Peyer's patch (tissue), 4 donors: ENCODE measurements at places on chromosomes 12 and 14. TPM values are rescaled to one million over a fixed set of nuclear protein-coding genes. Genes with fewer than 3 reads are reported as not detected.

GPRC5A gene
- total RNA-seq: 99.1 TPM

SLC16A7 gene
- total RNA-seq: 5.0 TPM

ACRBP gene
- total RNA-seq: 12.1 TPM

WNT1 gene
- total RNA-seq: not detected

FAM177A1 gene
- total RNA-seq: 60.8 TPM

SLC17A8 gene
- 61.9 TPM for total RNA-seq

APOLD1 gene
- total RNA-seq: 5.5 TPM

ANKRD52 gene
- total RNA-seq: 30.5 TPM

CLMN gene
- total RNA-seq: 38.8 TPM

GPR162 gene
- 11.6 TPM for total RNA-seq

LIN7A gene
- 5.0 TPM for total RNA-seq

GRCh38 chr14:105166571-105167302 is 1.8 kb downstream of the JAG2 start:
- no peak overlapping the region for H3K4me3 ChIP-seq
- H3K36me3 ChIP-seq: no peaks in the 10 kb centered on the region
- no peaks in the 10 kb centered on the region for H3K4me1 ChIP-seq
- H3K27ac ChIP-seq: no peak overlapping the region

DNA sequence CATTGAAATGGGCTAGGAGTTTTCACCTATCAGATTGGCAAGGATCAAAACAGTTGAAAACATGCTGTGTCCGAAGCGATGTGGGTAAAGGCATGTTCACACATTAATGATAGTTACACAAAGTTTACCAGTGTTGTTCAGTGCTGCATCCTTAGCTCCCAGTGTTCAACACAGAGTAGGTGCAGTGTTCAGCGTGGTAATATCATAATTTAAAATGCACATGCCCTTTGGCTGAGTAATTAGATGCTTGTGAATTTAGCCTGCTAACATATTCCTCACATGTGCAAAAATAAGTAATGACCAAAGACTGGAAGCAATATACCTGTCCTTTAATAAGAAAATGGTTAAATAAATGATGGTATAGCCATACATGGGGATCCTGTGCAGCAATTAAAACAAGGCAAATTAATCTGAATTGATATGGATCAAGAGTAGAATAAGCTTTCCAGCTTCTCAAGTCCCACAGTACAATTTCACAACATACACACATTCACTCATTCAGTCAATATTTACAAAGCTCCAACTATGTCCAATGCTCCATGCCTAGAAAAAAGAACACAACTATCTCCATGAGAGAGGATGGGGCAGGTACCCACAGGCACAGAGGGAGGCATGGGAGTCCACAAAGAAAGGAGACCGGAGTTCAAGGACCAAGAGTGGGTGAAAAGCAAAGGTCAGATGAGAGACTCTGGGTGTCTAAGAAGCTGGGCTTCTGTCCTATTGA is 12.8 kb downstream of the TMCC3 start:
- no peak overlapping the region for H3K4me3 ChIP-seq
- no peaks in the 10 kb centered on the region for H3K4me1 ChIP-seq
- DNase-seq: no peak
- H3K36me3 ChIP-seq: no peaks in the 10 kb centered on the region
- H3K27me3 ChIP-seq: no peaks in the 10 kb centered on the region

DNA sequence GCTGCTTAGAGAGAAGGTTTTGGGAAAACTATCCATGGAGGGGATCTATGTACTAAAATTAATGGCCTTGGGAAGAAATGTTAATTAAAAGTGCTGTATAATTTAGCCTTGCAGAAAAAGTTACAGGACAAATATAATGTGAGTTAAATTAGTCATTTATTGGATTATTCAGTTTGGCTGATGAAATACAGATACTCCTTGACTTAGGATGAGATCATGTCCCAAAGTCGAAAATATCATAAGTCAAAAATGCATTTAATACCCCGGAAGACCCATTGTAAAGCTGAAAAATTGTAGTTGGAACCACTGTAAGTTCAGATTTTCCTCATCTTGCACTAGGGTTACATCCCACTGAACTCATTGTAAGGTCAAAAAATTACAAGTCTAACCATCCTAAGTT is 9.7 kb downstream of the RTRAF start:
- no peaks in the 10 kb centered on the region for H3K4me1 ChIP-seq
- no peak for DNase-seq
- H3K36me3 ChIP-seq: peaks cover 59% of the 10 kb centered on the region

DNA sequence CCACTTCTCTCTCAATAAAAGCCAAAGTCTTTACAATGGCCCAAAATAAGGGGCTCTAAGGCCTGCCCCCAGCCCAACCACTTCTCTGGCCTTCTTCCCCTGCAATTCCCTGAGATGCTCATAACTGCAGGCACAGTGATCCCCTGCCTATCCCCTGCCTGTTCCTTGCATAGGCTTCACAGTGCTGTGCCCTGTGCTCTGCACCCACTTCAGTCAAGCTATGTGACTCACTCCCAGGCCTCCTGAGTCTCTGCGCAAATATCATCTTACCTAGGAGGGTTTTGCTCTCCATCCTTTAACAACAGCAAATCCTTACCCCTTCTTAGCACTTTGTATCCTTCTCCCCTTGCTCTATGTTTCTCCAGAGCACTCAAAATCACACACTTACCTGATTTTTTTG is 242.2 kb downstream of the MSRB3 start:
- H3K4me1 ChIP-seq: no peaks in the 10 kb centered on the region
- no peak overlapping the region for H3K4me3 ChIP-seq
- no peak overlapping the region for H3K27ac ChIP-seq
- no peaks in the 10 kb centered on the region for H3K36me3 ChIP-seq
- DNase-seq: no peak

- H3K4me3 ChIP-seq: no peak overlapping the region
- no peak overlapping the region for H3K27ac ChIP-seq
- no peaks in the 10 kb centered on the region for H3K36me3 ChIP-seq
- DNase-seq: no peak
Observed at GRCh38 chr14:105867961-105868599, 341.7 kb downstream of the TMEM121 start.

DNA sequence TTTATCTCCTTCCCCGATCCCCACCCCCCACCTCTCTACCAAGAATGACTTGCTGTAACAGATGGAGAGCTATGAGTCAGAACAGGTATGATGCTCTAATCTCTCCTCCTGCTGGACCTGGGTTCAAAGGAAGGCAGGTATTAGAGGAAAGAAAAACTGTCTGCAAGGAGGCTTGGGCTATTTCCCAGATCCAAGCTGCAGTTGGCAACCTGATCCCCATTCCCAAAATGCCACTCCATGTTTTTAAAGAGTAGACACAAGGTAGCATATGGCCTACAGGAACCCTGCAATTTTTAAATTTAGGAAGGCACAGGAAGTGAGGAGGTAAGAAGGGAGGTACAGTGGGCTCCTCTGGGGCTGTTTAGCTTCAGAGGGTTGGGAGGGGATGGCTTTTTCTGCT is 33.0 kb downstream of the SRRM4 start:
- H3K4me1 ChIP-seq: no peaks in the 10 kb centered on the region
- no peak for DNase-seq
- no peaks in the 10 kb centered on the region for H3K36me3 ChIP-seq
- H3K27me3 ChIP-seq: no peaks in the 10 kb centered on the region

DNA sequence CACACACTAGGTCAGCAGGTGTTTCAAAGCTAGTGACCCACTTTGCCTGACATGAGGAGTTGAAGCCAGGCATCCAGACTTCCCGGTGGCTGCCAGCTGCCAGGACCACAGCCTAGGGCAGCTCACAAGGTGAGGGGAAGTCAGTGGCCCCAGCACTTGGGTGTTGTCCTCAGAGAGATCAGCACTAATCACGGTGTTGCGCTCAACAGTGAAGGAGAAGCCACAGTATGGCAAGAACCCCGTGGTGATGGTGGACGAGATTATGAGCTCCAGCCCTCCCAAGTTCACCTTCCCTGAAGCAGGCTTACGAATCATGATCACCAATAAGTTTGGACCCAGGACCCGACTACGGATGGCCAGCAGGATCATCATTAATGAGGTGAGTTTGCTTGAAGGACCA is 59.9 kb upstream of the RIN3 start:
- H3K36me3 ChIP-seq: no peaks in the 10 kb centered on the region
- no peak overlapping the region for H3K27ac ChIP-seq
- no peak overlapping the region for H3K4me3 ChIP-seq
- no peak for DNase-seq
- H3K27me3 ChIP-seq: no peaks in the 10 kb centered on the region
- H3K4me1 ChIP-seq: no peaks in the 10 kb centered on the region

DNA sequence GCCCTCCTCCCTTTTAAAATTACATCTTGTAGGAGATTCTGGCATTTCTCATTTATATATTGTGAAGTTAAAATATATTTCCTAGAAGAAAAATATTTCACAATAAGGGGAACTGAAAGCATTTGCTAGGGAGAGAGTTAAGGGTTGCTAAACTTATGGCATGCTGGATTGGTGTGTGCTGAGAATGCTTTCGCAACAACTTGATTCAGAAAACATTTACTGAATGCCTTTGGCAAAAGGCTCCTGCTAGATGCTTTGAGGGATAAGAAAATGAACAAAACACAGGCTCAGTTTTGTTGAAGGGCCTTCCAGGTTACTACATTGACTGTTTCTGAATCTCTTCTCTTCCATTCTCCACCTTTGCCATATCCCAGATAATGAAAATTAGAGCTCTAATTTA is 67.5 kb downstream of the DIP2B start:
- H3K4me3 ChIP-seq: no peak overlapping the region
- H3K27ac ChIP-seq: peak overlapping the region; percentile 23
- DNase-seq: no peak
- H3K36me3 ChIP-seq: no peaks in the 10 kb centered on the region
- no peaks in the 10 kb centered on the region for H3K4me1 ChIP-seq

GRCh38 chr12:123571343-123571813 is 13.0 kb upstream of the TMED2 start:
- no peaks in the 10 kb centered on the region for H3K27me3 ChIP-seq
- H3K36me3 ChIP-seq: no peaks in the 10 kb centered on the region

DNA sequence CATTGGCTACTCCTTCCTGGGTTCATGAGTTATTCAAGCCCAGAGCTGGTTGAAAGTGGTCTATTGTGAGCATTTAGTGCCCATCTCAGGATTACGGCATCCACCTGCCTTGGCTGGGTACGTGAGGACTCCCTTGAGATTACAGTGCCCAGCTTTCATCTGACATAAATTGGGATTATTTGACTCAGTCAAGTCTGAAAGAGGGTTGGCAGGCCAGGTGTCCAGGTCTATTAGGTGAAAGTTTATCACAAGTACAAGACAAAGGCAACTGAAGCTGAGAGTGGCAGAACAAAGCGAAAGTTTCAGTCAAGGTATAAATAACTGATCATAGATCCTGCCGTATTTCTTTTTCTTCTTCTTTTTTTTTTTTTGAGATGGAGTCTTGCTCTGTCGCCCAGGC is 84.6 kb upstream of the ATF7IP start:
- no peaks in the 10 kb centered on the region for H3K4me1 ChIP-seq
- no peaks in the 10 kb centered on the region for H3K36me3 ChIP-seq
- no peak for DNase-seq
- H3K27me3 ChIP-seq: no peaks in the 10 kb centered on the region
- peak overlapping the region; percentile 11 for H3K27ac ChIP-seq
- H3K4me3 ChIP-seq: no peak overlapping the region

GRCh38 chr14:54221432-54221803 is 175.4 kb upstream of the CDKN3 start:
- no peaks in the 10 kb centered on the region for H3K4me1 ChIP-seq
- no peak for DNase-seq
- H3K36me3 ChIP-seq: no peaks in the 10 kb centered on the region
- H3K4me3 ChIP-seq: no peak overlapping the region
- no peaks in the 10 kb centered on the region for H3K27me3 ChIP-seq

DNA sequence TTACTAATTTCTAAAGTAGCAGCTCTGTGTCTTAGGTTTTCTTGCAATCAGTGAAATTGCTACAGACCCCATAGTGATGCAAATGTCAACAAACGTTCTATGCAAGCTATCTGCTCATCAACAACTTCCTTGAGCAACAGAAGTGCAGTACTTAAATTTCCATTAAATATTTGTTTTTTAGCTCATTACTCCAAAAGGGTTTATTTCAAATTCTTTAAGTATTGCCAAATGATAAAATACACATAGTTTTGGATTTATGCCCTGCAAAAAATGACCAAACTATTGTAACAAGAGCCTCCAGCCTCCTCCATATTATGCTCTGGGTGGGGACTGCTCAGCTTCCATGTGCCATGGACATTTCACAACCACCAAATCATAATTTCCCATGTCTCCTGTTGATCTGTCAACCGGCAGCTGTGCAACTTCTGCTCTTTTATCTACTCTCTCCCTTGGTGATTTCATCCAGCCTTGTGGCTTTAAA is 4.4 kb downstream of the BDKRB1 start:
- H3K27me3 ChIP-seq: no peaks in the 10 kb centered on the region
- no peak overlapping the region for H3K4me3 ChIP-seq
- no peaks in the 10 kb centered on the region for H3K4me1 ChIP-seq
- no peak for DNase-seq
- no peak overlapping the region for H3K27ac ChIP-seq

- DNase-seq: no peak
- no peak overlapping the region for H3K27ac ChIP-seq
- no peaks in the 10 kb centered on the region for H3K36me3 ChIP-seq
- H3K4me1 ChIP-seq: no peaks in the 10 kb centered on the region
Observed at GRCh38 chr14:58677996-58678395, 40.2 kb downstream of the DACT1 start.

- no peaks in the 10 kb centered on the region for H3K4me1 ChIP-seq
- no peaks in the 10 kb centered on the region for H3K27me3 ChIP-seq
- H3K36me3 ChIP-seq: no peaks in the 10 kb centered on the region
- H3K27ac ChIP-seq: no peak overlapping the region
- H3K4me3 ChIP-seq: no peak overlapping the region
Observed at GRCh38 chr12:52295663-52296062, 4.3 kb upstream of the KRT81 start.

GRCh38 chr12:111316671-111317070 is 52.2 kb downstream of the PHETA1 start:
- H3K27me3 ChIP-seq: no peaks in the 10 kb centered on the region
- H3K4me1 ChIP-seq: no peaks in the 10 kb centered on the region
- no peak overlapping the region for H3K4me3 ChIP-seq
- H3K27ac ChIP-seq: no peak overlapping the region
- H3K36me3 ChIP-seq: no peaks in the 10 kb centered on the region

DNA sequence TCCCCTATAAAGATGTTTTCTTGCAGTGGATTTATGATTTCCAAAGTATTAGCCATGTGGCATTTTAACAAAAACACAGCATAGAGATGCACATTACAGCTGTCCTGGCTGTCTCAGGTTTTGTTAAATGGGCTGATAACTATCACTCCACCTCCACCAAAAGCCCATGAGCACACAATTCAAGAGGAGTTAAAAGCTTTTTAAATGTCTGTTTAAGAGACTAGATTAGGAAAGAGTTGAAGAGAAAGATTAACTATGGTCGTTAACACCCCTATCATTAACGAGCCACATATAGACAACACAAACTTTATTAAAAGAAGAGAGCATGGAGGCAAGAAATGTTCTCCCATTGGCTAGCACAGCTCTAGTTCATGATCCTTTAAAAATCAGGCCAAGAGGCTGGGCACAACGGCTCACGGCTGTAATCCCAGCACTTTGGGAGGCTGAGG is 14.5 kb downstream of the CBX5 start:
- no peaks in the 10 kb centered on the region for H3K27me3 ChIP-seq
- DNase-seq: no peak
- no peak overlapping the region for H3K4me3 ChIP-seq
- no peaks in the 10 kb centered on the region for H3K4me1 ChIP-seq
- no peaks in the 10 kb centered on the region for H3K36me3 ChIP-seq
- H3K27ac ChIP-seq: no peak overlapping the region

GRCh38 chr14:29788093-29788492 is 139.6 kb downstream of the PRKD1 start:
- no peak overlapping the region for H3K4me3 ChIP-seq
- no peak overlapping the region for H3K27ac ChIP-seq
- no peak for DNase-seq
- no peaks in the 10 kb centered on the region for H3K27me3 ChIP-seq
- H3K36me3 ChIP-seq: no peaks in the 10 kb centered on the region
- no peaks in the 10 kb centered on the region for H3K4me1 ChIP-seq
